ENCODE measurements at places on chromosomes 6 and 20.

- DNase-seq: no peak
Observed at GRCh38 chr20:53773792-53774401, 180.3 kb upstream of the ZNF217 start.

- no peak for DNase-seq
Observed at GRCh38 chr6:5141046-5141445, 55.9 kb downstream of the PPP1R3G start.

DNA sequence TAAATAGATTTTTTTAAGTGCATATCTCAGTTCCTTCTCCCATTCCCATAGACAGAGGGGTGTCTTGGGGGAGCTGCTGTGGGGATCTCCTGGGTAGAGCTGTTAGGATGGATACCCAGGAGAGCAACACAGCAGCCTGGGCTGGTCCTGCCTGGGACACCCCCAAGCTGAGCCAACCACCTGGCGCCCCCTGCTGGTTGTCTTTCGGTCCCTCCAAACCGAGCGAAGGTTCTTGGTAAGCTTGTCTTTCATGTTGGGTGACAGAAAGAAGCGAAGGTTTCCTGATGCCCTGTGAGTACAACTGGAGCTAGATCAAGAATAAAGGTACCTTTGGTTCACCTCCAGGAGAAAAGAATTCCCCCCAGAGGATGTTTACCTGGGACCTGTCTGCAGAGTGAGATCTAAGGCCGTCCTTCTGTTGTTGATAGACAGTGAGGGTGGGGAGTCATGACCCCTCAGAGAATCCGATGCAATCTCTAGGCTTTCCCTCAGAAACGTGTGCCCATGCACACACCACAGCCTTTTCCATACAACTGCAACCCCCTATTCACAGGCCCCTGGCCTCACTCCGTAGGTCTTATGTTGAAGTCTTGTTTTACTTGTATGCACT, 50.8 kb downstream of the SNX9 start:
- DNase-seq: peak; percentile 78

GRCh38 chr6:158808941-158809678, 10.1 kb downstream of the EZR start:
- DNase-seq: no peak

GRCh38 chr6:2108700-2109306, 136.6 kb downstream of the GMDS start:
- no peak for DNase-seq

- peak; percentile 9 for DNase-seq
Observed at GRCh38 chr6:40788661-40789655, 201.8 kb upstream of the LRFN2 start.

- DNase-seq: no peak
Observed at GRCh38 chr20:45873409-45874103, 7.5 kb upstream of the ZSWIM1 start.

- no peak for DNase-seq
Observed at GRCh38 chr6:167577891-167578361, 248.8 kb upstream of the AFDN start.

DNA sequence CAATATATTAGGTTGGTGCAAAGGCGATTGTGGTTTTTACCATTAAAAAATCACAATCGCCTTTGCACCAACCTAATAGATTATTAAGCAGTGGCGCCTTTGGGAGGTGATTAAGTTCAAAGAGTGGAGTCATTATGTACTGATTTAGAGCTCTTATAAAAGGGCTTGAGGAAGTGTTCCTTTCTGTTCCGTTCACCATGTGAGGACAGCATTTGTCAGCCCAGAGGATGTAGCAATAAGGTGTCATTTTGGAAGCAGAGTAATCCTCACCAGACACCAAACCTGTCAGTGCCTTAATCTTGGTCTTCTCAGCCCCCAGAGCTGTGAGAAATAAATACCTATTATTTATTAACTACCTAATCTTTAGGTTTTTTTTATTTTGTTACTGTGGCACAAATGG, 542.1 kb upstream of the MAN1A1 start:
- no peak for DNase-seq

- no peak for DNase-seq
Observed at GRCh38 chr6:150934380-150934779, 68.9 kb downstream of the MTHFD1L start.

DNA sequence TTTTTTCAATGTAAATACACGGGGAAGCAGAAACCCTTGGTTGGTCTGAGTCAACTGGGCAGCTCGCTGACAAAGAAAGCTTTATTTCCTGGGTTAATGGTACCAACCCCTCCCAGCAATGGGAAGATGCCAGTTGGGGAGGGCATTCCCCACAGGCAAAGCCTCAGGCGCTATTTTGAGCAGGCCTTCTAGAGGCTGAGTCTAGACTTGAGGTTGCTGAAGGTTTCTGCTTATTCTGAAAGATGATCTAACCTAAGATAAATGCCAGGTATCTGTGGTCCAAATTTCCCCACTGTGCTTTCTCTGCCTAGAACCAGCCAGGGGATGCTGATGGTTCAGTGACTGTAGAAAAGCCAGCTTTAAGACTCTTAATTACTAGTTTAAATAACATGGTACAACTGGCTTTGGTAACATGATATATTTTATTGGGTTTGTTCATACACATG, 172.5 kb upstream of the JARID2 start:
- DNase-seq: no peak

DNA sequence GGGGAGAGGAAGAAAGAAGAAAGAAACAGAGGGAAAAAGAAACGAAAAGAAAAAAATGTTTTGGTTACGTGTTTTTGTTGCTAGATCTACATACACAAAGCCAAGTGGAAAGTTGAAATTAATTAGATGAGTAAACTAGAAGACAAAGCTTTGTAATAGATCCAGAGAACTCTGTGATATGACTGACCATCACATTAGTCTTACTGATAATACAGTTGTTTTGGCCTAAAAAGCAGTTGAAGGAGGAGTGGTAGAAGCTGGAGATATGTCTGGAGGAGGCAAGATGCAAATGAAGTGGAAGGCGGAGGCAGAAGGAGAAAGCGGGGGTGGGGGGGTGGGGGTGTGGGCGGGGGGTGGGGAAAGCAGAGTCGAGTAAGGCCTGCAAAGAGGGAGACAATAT, 500.1 kb upstream of the ID4 start:
- DNase-seq: no peak

- DNase-seq: no peak
Observed at GRCh38 chr6:158207422-158207788, 39.3 kb downstream of the GTF2H5 start.

GRCh38 chr6:135535989-135536414, 38.5 kb upstream of the AHI1 start:
- DNase-seq: no peak

- DNase-seq: no peak
Observed at GRCh38 chr6:148743476-148743875, 3.4 kb upstream of the UST start.

- DNase-seq: no peak
Observed at GRCh38 chr6:72966628-72967280, 258.5 kb downstream of the KHDC1L start.

DNA sequence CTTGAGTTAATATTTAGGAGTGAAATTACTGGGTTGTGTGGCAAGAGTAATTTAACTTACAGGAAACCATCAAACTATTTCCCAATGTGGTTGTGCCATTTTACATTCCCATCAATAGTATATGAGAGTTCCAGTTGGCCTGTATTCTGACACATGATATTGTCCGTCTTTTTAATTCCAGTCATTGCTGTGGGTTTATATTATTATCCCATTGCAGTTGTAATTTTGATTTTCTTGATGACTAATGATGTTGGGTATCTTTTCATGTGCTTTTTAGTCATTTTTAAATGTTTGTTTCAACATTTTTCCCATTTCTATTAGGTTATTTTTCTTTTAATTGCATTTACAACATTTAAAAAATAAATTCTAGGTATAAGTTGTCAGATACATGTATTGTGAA, 614.0 kb downstream of the UTRN start:
- DNase-seq: no peak

DNA sequence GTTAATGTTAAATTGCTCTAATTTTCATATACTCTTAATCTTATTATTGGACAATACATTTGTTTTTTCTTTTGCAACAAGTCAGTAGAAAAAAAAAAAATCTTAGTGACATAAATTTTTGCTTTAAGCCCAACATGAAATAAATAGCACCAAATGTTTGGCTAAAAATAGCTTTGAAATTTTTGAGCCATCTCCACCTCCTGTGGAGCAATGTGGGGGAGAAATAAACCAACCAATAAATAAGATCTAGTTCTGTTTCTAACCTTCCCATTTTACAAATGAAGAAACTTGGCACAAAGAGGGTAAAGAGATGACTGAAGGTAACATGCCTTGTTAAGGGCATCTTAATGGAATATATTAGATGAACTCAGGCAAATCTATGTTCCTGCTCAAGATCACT, 91.4 kb downstream of the PRKN start:
- DNase-seq: no peak

GRCh38 chr20:25389401-25389857, 1.2 kb downstream of the ABHD12 start:
- no peak for DNase-seq

- no peak for DNase-seq
Observed at GRCh38 chr6:31750411-31751022, 10.7 kb downstream of the MSH5 start.

DNA sequence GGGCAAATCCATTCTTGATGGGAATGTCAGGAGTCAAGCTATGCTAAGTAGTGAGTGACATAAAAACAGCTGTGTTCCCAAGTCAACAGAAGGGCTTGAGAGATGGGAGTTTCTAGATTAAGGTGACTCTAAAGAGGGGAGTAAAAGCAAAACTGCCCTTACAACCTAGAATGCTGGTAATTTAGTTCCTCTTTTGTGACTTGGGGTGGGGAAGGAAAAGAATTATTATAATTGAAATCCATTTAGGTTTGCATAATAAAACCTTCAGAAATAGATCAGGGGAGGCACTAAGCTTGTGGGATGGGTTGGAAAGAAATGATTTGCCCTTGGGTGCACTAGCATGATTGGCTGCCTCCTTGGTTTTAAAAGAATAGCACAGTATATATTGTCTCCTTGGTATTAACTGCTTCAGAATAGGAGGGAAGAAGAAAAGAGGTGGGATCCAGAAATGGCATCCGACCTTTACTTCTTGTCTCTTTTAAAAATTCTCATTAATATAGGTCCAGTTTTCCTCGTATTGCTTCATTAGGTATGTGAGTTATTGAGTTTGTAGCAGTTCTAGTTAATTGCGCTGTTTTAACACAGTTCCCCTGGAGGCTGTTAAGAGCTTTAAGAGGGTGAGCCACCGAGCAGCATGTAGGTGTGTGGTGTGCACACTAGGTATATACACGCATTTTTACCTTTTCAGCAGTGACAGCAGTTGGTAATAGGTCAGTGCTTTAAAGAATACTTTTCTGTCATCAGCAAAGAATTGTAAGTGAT, 95.3 kb upstream of the VSTM2L start:
- DNase-seq: no peak

DNA sequence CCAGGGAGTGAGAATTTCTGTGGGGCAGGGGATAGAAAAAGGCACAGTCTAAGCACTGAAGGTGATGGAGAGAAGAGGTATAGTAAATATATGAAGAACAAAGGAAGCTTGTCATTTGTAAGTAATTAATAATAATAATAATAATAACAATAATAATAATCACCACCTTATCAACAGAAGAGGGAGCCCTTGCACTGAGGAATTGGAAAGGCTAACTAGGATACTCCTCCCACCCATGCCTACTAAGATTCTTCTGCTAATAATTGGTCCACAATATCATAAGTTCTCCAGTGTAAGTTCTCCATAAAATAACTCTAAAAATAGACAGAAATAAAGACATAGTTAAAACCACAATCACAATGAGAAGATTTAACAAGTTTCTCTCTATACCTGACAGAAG, 912 bp upstream of the OR12D3 start:
- DNase-seq: no peak

GRCh38 chr6:80456724-80457438, 350.4 kb downstream of the BCKDHB start:
- DNase-seq: no peak

GRCh38 chr20:55579802-55580201, 425.5 kb downstream of the CBLN4 start:
- no peak for DNase-seq

DNA sequence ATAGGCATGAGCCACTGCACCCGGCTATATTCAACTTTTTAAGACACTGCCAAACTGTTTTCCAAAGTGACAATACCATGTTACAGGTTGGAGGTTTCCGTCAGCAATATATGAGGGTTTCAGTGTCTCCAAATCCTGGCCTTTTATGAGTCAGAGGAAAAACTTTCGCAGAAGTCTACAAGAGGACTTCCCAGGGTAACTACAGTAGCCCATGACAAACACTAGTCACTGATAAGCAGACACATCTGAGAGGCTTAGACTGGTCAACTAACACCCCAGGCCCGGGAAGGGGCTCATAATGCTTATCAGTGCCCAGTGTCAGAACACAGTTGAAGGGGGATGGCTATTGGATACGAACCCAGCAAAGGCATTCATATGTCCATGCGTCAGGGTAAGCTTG, 85.4 kb downstream of the SOX4 start:
- DNase-seq: no peak

DNA sequence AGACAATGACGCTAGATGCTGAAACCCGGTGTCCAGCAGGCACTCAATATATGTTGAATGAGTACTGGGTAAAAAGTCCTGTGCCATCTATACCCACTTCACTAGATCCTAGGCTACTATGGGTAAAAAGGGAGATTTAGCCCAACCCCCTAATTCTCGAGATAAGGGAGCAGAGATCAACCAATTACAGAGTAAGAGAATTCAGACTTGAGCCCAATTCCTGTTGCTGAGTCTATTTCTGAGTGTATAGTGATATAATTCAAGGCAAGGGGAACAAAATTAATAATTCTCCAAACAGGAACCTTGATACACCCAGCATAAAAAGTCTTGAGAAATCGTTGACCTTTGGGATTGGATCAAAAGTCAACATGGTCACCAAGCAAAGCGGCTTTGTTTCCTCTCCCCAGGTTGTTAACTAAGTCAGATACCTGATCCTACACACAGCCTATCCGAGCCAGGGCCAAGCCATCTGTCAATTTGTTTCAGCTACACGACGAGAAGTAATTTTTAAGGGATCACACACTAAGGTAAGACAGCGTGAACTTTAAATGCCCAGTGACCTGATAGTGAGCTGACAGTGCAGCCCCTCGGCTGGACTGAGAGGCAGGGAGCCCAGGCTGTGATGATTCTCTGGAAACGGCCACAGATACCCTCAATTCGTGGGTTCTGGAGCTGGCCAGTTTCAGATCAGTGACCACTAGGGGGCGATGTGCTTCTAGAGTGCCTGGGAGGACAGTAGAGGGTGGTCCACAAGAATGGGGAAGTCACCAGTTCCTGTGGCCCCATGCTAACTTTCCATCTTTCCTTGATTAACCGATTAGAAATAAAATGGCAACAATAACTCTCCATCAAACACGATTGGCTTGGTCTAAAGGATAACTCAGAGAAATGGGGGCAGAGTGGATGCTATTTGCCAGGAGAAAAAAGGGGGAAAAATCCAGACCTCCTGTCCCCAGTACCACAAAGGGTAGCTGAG, 46.2 kb downstream of the SLC22A23 start:
- DNase-seq: peak; percentile 50

Measured in activated naive CD4-positive, alpha-beta T cell (primary cell).